ENCODE measurements at places on chromosomes 2 and 18.

DNA sequence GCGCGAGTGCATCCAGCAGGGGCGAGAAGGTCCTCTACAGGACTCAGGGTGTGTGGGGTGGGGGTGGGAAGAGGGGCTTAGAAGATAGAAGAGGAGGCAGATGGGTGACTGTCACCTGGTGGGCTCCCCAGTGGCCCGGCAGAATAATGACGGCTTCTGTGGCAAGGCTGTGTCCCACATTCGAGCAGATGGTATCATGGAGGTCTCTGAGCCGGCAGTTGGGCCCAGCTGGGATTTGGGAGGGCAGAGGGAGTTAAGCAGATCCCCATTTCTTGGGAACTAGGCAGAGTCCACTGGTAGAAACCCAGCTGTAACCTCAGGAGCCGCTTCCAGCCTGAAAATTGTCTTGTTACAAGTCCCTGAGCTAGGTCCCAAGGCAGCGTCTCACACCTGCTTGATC lies 28.4 kb upstream of the DTNB start:
- DNase-seq, result no peak

DNA sequence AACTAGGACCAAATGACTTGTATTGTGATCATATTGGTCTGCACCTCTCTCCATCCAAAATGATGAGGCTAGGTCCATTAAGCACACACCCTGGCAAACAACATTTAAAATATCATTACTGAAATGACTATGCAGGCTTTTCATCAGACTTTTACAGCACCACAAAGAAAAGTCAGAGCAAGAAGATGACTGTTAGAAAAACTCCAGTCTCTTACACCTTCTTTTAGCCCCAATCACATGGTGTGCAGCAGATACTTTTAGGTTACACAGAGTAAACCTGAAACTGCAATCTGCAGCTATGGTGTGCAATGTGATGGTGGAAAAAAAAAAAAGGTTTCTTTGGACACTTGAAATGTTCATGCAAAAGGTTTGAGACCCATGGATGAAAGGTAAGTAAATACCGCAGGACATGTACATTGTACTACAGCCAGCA lies 5.4 kb upstream of the POLI start:
- no peak for DNase-seq

DNA sequence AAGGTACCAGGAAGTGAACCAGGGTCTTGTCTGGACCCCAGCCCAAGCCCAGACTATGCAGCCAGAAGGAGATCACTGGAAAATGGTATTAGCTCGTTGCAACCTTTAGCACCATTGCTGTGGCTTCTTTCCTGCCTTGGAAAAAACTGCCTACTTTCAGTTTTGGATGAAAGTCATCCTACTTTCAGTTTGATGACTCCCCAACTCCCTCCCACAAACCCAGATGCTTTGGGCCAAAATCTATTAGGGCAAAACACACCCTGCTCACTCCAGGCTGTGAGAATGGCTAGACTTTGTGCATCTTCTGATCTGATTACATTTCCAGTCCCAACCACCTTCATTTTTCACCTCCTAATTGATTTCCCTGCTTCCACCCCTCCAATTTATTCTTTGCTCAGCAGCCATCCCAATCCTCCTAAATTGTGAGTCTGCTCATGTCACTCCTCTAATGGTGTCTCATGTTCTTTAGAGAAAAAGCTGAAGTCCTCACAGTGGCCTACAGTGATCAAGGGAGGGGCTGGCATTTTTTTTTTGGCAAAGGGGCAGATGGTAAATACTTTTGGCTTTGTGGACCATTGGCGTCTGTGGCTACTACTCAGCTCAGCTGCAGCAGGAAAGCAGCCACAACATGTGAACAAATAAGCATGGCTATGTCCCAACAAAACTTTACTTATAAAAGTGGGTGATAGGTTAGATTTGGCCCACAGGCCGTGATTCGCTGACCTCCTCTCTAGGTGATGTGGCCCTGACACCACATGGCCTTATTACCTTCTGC lies 368.7 kb downstream of the SLC4A3 start:
- no peak for DNase-seq

- no peak for DNase-seq
Observed at GRCh38 chr2:211816754-211817153, 721.8 kb downstream of the ERBB4 start.

DNA sequence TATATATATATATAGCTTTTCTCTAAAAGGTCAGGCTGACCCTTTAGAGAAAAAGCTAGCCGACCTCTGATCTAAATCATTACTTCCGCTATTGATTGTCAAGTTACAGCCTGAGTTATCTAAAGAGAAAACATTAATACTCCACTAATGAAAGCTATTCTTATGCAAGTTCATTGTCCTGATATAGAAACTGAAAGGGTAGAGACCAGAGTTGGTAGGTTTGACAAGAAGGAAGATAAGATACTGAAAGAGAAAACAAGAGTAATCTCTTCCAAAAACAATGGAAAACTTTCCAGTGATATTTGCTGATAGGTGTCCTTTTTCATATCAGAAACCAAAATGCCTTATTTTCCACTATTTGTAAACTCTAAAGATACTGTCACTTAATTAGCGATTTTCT lies 62.8 kb upstream of the SLC39A10 start:
- DNase-seq, result no peak

All from stimulated activated naive CD4-positive, alpha-beta T cell (primary cell).